ENCODE measurements at places on chromosomes 11 and 22. TPM values are rescaled to one million over a fixed set of nuclear protein-coding genes. Genes with fewer than 3 reads are reported as not detected.

KLHL35 gene
- total RNA-seq: 11.1 TPM

CPT1A gene
- 44.1 TPM for total RNA-seq

- H3K4me3 ChIP-seq: no peak overlapping the region
- DNase-seq: no peak
- H3K36me3 ChIP-seq: peaks cover 7% of the 10 kb centered on the region
Observed at GRCh38 chr22:23276656-23277582, 96.6 kb downstream of the BCR start.

DNA sequence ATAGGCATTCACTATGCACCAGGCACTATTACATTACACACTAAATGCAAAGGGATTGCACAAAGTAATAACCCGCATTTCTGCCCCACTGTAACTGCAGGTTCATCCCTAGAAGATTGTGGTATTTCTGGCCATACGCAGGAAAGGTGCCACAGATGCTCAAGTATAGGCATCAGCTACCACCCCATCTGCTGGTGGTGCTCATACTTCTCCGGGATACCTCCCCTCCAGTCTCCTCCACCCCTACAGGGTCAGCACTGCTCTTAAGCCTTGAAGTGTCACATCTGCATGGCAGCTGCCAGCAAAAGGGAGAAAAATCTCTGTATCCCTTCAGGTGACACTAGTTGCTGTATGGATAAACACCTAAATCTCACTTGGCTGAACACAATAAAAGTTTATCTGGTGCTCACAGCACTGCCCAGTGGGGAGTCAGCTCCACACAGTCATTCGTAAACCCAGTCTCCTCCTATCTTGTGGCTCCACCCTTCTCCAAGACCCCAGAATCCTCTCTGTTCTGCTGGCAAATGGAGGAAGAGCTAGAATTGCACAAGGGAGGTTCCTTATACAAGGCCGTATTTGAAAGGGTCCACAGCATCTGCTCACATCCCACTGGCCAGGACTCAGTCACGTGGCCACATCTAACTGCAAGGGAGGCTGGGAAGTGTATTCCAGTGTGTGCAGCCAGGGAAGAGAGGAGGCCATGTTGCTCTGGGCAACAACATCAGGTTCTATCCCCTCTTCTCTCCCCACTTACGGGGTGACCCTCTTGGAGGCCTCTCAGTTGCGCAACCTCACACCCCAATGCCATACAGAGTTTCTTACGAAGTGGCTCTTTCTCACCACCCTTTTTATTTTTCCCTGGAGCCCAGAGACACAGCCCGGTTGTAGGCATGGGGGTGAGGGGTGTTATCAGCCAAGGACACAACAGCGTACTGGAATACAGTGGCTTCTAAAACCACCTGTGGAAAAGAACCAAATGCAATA, 114.7 kb downstream of the BUD13 start:
- H3K4me3 ChIP-seq: no peak overlapping the region
- no peaks in the 10 kb centered on the region for H3K4me1 ChIP-seq

DNA sequence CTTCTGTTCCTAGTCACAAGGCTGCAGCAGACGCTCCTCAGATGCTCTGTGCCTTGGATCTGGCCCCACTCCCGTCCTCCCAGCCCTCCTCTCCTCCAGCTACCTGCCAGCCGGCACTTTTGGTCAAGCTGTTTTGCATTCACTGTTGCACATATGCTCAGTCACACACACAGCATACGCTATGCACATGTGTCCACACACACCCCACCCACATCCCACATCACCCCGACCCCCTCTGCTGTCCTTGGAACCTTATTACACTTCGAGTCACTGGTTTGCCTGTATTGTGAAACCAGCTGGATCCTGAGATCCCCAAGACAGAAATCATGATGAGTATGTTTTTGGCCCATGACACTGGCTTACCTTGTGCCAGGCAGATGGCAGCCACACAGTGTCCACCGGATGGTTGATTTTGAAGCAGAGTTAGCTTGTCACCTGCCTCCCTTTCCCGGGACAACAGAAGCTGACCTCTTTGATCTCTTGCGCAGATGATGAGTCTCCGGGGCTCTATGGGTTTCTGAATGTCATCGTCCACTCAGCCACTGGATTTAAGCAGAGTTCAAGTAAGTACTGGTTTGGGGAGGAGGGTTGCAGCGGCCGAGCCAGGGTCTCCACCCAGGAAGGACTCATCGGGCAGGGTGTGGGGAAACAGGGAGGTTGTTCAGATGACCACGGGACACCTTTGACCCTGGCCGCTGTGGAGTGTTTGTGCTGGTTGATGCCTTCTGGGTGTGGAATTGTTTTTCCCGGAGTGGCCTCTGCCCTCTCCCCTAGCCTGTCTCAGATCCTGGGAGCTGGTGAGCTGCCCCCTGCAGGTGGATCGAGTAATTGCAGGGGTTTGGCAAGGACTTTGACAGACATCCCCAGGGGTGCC, 109.8 kb downstream of the BCR start:
- DNase-seq: peak; percentile 70
- no peaks in the 10 kb centered on the region for H3K27me3 ChIP-seq
- no peak overlapping the region for H3K4me3 ChIP-seq
- peaks cover 58% of the 10 kb centered on the region for H3K4me1 ChIP-seq
- peak overlapping the region; percentile 29 for H3K27ac ChIP-seq

DNA sequence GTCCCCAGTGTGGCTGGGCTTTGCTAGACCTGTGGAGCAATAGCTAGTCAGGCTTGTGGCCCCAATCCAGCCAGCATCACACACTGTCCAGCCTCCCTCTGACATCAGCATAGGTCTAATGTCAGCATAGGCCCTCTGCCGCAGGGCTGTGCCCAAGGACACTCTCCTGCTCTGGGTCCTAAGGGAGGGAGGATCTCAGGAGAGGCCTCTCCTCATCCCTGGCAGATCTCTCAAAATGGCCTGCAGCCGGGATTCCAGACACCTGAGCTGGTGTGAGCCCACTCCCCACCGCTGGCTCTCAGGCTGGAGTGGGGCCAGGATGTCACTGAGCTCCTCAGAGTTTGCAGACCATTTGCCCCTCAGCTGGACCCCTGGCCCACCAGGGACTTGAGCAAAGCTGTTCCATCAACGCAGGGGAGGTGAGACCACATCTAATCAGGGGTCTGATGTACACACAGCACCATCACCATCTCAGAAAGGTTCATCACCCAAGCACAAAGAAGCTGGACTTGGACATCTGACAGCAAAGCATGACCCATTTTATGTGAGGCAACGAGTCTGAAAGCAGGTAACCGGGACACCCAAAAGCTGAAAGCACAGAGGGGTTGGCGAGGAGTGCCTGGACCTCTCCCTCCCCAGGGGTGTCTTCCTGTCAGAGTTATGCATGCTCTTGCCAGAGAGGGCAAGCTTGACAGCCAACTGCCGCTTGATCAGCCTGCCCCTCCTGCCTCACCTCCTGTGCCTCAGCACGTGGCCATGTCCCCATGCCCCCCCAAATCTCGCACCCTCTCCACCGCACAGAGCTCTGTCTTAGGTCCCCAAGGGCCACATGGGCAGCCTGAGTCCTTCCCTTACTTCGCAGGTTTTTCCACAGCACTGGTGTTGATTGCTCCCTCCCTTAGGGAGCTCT, 69.7 kb upstream of the SEPTIN5 start:
- no peaks in the 10 kb centered on the region for H3K27me3 ChIP-seq
- no peak overlapping the region for H3K27ac ChIP-seq
- no peaks in the 10 kb centered on the region for H3K36me3 ChIP-seq
- no peaks in the 10 kb centered on the region for H3K4me1 ChIP-seq

GRCh38 chr22:40204321-40205116, 26.8 kb downstream of the TNRC6B start:
- H3K4me1 ChIP-seq: peaks cover 30% of the 10 kb centered on the region
- no peak for DNase-seq
- H3K36me3 ChIP-seq: no peaks in the 10 kb centered on the region

OR6A2 gene
- total RNA-seq: not detected

DNA sequence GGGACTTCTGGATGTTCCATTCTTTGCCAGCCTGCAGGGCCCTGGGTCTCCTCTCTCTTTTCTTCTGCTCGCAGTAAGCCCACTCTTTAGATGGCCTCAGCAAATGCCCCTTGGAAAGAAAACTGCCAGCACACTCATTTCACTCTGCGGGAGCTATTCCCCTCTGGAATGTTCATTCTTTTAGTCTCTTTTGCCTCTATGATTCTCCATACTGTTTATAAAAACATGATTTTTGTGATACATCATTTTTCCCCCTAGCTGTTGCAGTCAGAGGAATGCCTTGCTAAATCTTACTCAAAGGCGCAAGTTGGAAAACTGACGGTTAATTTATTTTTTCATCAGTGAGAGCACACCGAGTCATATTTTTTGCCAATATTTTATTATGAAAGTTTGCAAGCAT, 184.9 kb downstream of the SNX19 start:
- no peaks in the 10 kb centered on the region for H3K27me3 ChIP-seq
- no peaks in the 10 kb centered on the region for H3K4me1 ChIP-seq
- no peak overlapping the region for H3K4me3 ChIP-seq
- H3K36me3 ChIP-seq: no peaks in the 10 kb centered on the region
- H3K27ac ChIP-seq: no peak overlapping the region
